Activated CD8-positive, alpha-beta memory T cell treated with anti-CD3 and anti-CD28 coated beads for 1 hour (primary cell): ENCODE measurements at places on chromosomes 6 and 20.

- no peak for DNase-seq
Measured at GRCh38 chr20:21820688-21821087, 115.2 kb downstream of the PAX1 start.

DNA sequence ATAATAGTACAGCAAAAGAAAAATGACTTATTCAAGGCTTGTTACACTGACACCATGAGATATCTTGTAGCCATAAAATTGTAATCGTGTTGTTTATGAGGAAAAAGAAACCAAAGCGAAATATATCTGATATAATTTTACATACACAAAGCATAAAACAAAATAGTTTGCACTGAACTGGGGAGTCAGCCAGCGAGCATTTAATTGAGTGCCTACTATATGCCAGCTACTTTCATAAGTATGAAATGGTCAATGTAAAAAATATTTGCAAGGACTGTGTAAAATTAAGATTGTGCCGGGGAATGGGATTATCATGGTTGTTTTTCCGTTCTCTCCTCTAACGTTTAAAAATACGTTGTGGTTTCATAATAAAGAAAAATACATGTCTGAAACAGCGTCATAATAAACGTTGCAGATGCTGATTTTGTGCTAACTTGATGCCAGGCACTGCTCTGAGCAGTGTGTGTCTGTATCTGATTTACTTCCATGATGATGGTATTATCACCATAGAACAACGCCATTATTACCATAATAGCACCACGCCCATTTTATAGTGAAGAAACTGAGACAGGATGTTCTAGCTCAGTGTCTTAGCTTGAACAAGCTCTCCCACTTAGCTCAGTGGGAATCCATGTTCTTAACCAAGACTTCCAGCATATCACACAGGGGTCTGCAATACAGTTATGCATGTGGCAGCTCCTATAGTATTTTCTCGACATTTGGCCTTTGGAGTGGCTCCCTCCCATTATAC is 144.6 kb downstream of the BCAS1 start:
- DNase-seq: no peak

DNA sequence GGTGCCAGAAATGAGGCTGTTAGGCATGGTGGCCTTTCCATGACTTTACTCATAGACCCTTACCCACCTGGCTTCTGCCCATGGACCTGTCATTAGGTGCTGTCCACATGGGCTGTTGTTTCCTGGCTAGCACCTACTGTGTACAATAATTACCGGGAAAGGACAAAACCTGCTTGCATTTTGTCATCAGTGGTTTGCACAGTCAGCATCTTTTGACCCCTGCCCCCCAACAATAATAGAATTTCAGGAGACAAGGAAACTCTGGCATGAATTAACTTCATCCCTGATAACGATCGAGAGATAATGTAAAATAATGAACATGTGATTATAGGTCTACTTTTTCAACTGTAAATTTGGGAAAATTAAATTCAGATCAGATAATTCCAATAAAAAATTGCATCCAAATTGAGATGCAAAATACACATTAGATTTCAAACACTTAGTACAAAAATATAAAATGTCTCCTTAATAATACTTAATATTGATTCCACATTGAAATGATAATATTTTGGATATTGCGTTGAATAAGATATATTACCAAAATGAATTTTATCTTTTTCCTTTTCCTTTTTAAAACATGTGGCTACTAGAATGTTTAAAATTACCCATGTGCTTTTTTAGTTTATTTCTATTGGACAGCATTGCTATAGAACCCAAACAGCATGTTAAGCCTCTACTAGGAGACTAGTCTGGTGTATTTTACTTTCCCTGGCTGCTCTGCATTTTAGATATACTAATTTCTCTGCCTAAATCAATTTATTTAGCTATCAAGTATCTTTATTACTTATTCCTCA is 12.4 kb downstream of the ANKRD66 start:
- DNase-seq: no peak

DNA sequence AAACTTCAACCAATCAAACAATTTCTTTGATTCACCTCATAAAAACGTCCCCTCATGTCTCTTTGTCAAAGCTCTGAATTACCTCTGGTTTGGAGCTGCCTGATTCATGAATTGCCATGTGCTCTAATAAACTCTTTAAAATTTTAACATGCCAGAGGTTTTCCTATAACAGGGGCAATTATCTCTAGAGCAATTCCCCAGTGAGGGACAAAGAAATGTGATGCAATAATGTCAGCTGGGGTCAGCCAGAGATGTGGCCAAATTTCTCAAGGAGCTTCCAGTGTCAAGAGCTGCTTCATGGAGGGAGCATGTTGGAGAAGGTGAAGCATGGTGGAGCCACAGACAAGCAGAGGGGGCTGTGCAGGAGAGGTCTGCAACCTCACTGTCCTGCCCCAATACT is 38.7 kb upstream of the RFPL4B start:
- DNase-seq: no peak

- no peak for DNase-seq
Measured at GRCh38 chr6:49416195-49416594, 46.9 kb downstream of the MMUT start.

DNA sequence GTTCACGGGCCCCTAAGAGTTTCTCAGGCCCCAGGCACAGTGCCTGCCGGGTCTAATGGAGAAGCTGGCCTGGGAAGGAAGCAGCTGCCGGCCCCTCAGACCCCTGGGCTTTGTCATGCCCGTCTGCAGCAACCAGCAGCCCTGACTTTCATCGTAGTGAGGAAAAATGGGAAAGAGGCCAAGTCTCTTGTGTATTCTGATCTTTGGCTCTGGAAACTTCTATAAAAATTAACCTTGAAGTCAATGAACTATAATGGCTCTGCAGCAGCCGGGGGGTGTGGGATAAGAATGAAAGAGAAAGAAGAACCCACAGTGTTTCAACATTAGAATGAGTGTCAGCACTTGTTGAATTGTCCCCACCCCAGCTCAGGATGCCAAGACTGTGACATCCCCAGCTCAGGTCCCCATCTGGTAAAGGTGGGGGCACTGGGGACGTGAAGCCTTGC is 12.9 kb downstream of the TGM2 start:
- DNase-seq: no peak

GRCh38 chr20:33684533-33685327 is 1.5 kb downstream of the E2F1 start:
- no peak for DNase-seq

- no peak for DNase-seq
Measured at GRCh38 chr6:20722455-20722854, 188.2 kb downstream of the CDKAL1 start.

GRCh38 chr6:168123165-168123911 is 44.3 kb upstream of the FRMD1 start:
- DNase-seq: no peak

DNA sequence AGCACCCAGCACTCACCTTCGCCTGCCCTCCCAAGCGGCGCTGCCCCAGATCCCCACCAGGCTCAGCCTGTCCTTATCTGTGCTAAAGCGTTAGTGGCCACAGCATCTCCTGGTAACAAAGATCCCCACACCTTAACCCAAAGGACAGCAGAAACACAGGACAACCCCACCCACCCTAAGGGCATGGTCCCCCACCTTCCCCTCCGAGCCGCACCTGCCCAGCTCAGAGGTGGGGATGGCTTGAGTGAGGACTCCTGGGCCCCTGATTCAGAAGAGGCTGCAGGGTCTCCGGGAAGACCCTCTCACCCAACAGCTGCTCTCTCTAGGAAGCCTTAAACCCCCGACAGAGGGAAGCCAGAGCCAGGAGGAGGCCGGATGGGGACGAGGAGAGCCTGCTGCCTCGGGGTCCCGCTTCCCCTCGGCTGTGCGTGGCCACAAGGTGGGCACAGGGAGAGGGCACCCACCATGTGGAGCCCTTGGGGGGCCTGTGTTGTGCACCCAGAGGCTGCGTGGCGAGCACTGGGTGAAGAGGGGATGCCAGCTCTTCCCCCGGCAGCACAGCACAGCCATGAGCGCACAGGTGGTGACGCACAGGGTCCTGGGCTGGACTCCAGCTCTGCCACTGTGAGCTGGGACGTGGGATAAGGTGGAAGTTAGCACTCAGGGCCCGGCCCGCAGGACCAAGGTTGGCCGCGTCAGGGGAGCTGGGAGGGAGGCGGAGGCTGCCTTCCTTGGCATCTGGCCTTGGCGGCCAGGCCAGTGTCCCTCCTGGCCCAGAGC is 31.9 kb upstream of the MRGBP start:
- DNase-seq: no peak

- DNase-seq: no peak
Measured at GRCh38 chr20:24453869-24454268, 15.6 kb upstream of the SYNDIG1 start.

DNA sequence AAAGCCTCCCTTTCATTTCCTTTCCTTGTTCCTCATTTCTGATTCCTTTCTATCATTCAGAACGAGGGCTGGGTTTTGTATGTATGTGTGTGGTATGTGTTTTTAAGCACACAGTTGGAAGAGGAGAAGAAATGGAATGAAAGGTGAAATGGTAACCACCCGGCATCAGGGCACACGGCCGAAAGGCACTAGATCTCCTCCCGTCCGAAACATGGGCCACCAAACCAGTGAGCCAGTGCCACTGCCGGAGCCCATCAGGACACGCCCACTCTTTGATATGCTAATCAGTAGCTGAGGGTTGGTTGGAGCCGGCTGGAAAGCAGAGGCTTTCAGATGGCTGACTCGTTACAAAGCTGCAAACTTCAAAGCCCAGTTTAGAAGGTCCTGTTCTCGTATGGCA is 228.6 kb upstream of the JARID2 start:
- no peak for DNase-seq

- DNase-seq: no peak
Measured at GRCh38 chr20:64103871-64104666, 3.3 kb downstream of the NPBWR2 start.

- DNase-seq: no peak
Measured at GRCh38 chr6:125821825-125822281, 31.1 kb downstream of the NCOA7 start.
